ENCODE measurements at places on chromosomes 7 and 10.

GRCh38 chr7:78062214-78062613 is 263.6 kb downstream of the PHTF2 start:
- no peak for DNase-seq

DNA sequence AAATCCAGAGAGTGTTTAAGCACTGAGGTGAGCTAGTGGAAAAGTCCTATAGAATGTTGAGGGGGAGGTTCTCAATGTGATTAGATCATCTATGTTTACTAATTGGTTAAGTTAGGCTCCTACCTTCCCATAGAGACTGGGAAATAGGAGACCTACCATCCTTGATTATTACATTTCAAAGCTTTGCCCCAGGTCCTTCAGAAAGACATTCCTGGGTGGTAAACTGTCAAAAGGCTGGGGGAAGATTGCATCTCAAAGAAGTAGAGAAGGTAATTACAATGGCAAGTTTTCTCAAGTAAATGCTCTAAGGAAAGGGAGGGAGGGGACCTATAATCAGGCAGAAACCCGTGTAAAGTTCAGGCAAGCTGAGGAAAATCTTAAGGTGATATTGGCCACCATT is 247.8 kb upstream of the SMIM30 start:
- no peak for DNase-seq

DNA sequence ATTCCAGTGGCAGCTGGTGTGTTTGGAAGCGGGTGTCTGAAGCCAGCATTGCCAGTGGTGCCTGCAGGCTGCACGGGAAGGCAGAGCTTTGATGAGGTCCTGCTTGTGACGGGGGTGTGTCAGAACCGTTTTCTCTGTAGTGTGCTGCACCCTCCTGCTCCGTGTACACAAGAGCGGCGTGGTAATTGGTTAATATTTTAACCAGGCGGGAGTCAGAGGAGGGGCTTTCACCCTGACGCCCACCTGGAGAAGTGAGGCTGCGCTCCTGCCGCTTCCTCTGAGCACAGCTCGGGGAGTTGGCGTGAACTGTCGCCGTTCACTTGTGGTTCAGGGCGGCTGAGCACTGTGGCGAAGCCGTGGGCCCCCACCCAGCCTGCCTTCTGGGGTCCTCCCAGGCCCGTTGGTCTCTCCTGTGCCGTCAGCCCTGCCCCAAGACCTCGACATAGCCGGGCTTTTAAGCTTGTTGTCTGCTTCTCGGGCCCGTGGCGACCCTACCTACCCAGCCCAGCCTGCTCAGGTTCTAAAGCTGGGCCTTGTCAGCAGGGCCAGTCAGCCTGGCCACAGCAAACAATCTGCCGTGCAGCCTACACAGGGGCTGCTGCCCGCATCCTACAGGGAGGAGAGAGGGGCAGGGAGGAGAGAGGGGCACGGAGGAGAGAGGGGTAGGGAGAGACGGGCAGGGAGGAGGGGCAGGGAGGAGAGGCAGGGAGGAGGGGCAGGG is 11.6 kb downstream of the NKX6-2 start:
- no peak for DNase-seq

DNA sequence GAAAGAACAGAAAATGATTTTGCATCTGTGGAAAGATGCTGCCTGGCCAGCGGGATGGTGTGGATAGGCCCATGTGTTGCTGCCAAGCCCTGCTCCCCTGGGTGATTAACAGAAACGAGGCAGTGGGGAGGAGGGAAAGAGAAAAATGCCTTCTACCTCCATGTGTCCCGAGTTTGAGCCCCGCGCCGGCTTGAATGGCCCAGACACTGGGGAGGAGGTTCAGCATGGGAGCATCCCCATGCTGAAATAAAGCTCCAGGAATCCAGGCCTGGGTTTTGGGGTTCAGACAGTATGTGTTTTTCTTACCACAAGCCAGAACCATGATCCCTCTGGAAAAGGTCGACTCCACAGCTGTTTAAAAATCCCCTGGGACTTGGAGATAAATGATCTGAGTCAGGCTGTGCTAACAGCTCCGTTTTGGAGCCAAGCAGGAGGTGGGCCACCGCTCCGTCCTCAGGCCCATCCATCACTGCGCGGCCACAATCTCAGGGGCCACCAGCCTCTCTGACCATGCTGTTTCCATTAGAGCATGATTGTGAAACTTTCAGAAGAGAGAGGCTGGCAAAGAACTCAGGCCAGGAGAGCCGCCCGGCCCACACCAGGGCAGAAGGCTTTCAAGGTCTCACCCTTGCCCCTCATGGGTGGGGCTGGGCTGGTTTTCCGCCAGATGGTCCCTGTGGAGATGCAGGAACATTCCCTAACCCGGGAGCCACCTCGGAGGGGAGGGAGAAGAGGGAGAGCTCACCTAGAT is 299.7 kb downstream of the ZEB1 start:
- DNase-seq: peak; percentile 72

- DNase-seq: no peak
These were observed 129.9 kb downstream of the WDR37 start for GRCh38 chr10:1185911-1186682.

GRCh38 chr10:24378126-24378920 is 169.4 kb downstream of the KIAA1217 start:
- DNase-seq: no peak

DNA sequence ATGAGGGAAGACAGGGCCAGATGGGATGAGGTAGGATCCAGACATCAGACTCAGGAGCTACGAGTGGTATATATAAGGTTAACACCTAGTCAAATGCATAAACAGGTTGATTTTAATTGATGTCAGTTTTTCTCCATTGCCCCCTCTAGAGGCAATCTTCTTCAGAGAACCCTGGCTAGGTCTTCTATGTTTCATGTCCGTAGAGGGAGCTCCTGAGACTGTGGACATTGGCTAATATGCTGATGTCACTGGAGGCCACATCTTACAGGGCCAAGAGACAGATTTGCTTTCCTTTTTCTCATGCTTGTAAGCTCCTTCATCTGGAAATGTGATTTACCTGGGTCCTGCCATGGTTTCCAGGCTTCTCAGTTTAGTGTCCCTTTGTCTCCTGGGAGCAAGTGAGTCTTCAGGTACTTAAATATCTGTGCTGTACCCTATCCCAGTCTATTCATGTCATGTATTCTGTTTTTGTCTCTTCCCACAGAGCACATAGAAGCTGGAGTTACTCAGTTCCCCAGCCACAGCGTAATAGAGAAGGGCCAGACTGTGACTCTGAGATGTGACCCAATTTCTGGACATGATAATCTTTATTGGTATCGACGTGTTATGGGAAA is 161.6 kb upstream of the PRSS1 start:
- no peak for DNase-seq

DNA sequence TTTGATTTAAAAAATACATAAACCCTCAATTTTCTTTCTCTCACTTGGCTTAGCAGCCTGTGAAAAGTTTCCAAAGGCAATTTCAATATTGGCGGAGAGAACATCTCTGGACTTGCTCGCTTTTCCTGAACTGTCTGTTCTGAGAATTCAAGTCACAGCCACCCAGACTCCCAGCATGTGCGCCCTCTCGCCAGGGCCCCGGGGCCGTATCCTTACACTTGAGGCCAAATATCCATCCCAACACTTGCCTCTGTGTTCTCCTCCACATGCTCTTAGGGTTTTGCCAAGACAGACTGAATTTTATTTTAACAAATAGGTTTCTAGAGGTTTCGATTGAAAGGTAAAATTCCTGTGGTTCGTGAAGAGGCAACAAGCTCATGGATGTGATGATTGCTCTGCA is 111.5 kb upstream of the GPR26 start:
- DNase-seq: no peak

GRCh38 chr10:10020945-10021344 is 996.7 kb upstream of the CELF2 start:
- no peak for DNase-seq

GRCh38 chr7:115033917-115034459 is 112.1 kb downstream of the MDFIC start:
- DNase-seq: no peak

GRCh38 chr7:128059143-128059988 is 28.1 kb upstream of the LRRC4 start:
- no peak for DNase-seq

GRCh38 chr7:99379043-99379577 is 4.6 kb downstream of the ARPC1B start:
- peak; percentile 66 for DNase-seq

- DNase-seq: no peak
These were observed 14.6 kb downstream of the RSBN1L start for GRCh38 chr7:77710861-77711260.

DNA sequence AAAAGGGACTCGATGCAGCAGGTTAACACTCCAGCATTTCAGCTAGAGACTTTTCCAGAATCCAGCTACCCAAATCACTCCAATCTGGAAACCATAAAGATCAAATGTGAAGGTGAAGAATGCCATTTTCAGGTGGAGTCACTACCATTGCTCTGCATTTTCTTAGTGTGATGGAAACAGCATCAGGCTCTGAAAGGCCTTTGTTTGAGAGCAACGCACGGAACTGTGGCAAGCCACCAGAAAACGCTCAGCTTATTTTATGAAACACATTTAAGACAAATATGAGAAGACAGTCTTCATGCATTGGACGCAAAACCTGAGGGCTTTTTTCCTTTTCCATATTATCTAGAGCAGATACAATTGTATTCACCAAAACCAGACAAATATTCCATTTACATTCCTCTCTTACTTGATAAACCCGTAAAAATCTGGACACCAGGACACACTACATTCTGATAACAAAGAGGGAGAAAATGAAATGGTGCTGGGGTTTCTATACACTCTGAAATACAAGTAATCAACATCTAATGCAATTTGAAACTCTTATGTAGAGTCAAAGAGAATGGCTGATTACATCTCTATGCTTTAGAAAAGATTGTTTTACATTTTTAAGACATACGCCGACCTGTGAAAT is 99.1 kb downstream of the NRP1 start:
- no peak for DNase-seq

GRCh38 chr7:110454713-110455112 is 636.2 kb upstream of the LRRN3 start:
- DNase-seq: no peak

DNA sequence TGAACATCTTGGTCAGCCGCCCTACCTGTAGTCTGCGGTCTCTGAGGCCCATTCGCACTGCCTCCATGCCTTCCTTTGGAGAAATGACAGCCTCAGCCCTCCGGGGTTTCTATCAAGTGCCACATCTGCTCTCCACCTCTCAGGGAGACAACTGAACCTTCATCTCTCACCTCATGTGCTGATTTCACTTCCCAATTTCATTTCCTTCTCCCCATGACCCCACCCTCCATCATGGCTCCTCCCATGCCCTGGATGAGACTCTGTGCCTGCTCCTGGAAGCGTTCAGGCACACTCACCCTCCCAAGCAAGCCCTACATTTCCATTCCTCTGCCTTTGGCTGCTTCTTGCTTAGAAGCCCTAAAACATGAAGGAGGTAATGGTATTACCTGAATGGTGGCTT is 7.8 kb upstream of the SCD start:
- DNase-seq: no peak

- peak; percentile 12 for DNase-seq
These were observed 22.6 kb downstream of the POLL start for GRCh38 chr10:101565370-101565900.

GRCh38 chr7:96248405-96248804 is 73.5 kb downstream of the SLC25A13 start:
- no peak for DNase-seq

DNA sequence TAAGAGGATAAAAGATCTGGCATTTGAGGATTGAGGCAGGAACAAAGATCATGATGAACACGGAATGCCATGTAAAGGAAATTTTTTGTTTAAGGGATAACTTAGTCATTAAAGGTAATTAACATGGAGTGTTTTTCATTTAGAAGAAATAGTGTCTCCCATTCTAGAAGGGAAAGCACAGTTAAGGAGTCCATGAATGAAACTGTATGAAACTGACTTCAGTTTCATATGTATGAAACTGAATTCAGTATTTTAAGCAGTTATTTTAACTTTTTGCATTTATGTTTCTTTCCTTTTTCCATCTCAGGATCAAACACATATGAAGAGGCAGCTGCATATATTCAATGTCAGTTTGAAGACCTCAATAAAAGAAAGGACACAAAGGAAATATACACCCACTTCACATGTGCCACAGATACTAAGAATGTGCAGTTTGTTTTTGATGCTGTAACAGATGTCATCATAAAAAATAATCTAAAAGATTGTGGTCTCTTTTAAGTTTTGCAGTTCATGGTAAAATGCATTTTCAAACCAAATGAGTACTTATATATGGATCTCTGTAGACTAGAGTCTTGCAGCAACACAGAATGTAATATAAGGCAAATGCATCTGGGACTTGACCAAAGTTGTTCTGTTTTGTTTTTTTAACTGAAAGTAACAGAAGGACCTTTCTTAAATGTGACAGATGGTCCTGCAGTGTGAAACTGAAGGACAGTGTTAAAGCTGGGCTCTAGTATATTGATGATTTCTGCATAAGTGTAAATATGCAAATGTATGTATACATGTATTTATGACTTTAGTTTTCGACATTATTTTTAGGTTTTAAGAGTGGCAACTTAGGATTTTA is 82.6 kb downstream of the GNAI1 start:
- no peak for DNase-seq

GRCh38 chr10:125039354-125039769 is 97.4 kb downstream of the ZRANB1 start:
- DNase-seq: no peak

DNA sequence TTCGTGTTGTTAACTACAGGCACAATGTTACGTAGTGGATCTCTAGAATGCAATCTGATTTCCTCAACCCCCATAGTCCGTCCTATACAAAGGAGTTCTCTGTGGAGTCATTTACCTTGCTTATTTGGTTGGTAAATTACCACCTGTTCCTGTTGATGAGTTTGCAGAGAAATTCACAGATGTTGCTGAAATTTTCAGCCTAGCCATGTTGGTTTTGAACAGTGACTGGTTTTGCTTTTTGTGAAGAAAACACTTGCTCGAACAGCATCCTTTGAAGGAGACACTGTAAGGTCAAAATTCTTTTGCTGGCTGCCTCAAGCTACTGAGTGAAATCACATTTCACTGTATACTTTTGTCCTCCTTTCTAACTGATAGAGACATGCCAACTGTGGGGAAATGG is 15.4 kb upstream of the PRKCQ start:
- DNase-seq: no peak

- DNase-seq: no peak
These were observed 324.8 kb downstream of the SFMBT2 start for GRCh38 chr10:7085913-7086589.

- DNase-seq: no peak
These were observed 20.6 kb downstream of the SHTN1 start for GRCh38 chr10:116984202-116984990.

DNA sequence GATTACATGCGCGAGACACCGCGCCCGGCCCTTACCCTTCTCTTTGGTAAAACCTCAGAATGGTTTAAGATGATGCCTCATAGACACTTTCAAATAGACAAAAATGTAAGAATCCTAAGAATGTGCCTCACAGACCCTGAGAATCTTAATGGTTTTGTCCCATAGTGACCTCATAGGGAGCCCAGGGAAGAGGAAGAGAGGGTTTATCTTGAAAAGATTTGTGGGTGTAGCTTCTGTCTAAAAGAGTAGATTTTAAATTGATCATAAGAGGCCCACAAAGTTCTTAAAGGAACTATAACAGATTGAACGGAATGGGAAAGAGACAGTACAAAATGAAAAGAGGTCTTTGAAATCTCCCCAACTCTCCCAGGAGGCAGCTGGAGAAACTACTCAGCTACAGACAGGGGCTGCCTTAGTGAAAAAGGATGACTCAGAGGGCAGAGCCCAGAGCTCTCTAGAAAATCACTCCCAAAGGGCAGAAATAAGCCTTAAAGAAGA is 220.6 kb downstream of the ADRA2A start:
- DNase-seq: no peak

- no peak for DNase-seq
These were observed 54.6 kb downstream of the SLIT1 start for GRCh38 chr10:97131181-97131628.

GRCh38 chr7:25427721-25428120 is 199.4 kb upstream of the NPVF start:
- no peak for DNase-seq

- DNase-seq: no peak
These were observed 184.5 kb upstream of the NFE2L3 start for GRCh38 chr7:25967278-25968204.
